ENCODE measurements at places on chromosomes 7 and 10.

GRCh38 chr7:79820387-79820786 lies 314.2 kb upstream of the GNAI1 start:
- no peak for DNase-seq

- DNase-seq, result no peak
Measured at GRCh38 chr7:106279425-106280197, 5.2 kb downstream of the NAMPT start.

DNA sequence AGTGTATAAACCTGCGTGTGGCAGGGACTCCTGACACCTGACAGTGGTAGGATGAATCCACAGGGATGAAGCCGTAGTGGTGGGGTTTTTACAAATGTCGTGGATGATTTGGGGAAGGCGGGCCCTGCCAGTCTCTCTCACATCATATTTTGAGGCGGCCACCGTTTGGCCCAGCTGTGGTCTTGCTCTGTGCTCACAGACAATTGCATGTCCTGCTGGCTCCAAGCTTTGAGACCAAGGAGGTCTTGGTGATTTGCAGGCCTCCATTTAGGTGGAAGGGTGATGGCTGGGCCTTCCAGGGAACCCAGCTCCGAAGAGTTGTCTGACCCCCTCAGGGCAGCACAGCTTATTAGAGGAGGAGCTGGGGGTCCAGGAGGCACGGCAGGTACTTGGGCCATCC lies 151.1 kb upstream of the SHH start:
- DNase-seq, result no peak

- no peak for DNase-seq
Measured at GRCh38 chr7:87231258-87231657, 11.7 kb upstream of the TMEM243 start.

- no peak for DNase-seq
Measured at GRCh38 chr7:132815130-132815529, 238.9 kb upstream of the PLXNA4 start.

DNA sequence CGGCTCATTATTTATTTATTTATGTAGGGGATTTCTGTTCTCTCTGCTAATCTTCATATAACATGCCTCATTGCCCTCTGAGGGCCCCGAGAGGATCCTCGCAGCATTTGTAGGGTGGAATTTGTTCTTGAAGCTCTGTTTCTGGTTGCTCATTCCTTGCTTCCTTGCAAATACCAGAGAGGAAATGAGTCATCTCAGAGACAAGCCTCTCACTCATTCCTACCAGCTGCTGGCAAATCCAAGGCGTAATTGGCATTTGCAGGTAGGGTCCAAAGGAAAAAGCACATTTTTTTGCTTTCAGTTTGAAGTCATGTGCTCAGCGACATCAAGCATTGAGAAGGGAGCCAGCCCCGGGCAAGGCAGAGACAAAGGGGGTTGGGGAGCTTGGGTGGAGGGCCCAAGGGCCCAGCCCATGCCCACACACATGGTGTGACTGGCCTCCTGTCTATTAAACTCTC lies 501.6 kb downstream of the GALNT17 start:
- DNase-seq, result no peak

DNA sequence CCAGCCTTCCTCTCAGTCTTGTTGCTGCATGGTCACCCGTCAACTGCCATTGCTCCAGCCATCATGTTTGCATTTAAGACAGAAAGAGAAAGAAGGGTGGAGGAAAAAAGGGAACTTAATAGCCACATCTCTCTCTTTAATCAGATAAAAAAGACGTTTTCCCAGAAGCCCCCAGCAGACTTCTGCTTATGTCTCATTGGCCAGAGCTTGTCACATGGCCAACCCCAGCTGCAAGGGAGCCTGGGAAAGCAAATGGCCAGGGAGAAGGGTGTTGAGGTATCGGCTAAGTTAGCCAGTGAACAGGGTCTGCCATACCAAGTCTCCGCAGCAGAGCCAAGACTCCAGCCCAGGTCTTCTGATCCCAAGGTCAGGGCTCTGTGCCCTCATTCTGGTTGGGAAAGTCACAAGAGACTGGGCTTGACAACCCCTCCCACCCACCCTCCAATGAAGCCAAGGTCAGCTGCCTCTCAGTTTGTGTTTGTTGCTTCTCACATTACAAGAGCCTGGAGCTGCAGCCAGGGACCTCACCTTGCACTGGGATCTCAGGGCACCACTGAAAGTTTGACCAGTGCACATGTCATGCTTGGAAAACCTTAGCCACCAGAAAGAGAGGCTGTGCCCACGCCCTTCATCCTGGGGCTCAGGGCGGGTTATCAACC lies 80.3 kb upstream of the LYZL2 start:
- no peak for DNase-seq

- peak; percentile 82 for DNase-seq
Measured at GRCh38 chr10:80662429-80663261, 124.9 kb downstream of the SH2D4B start.

- no peak for DNase-seq
Measured at GRCh38 chr10:62817121-62817765, 1.1 kb upstream of the EGR2 start.

GRCh38 chr10:3036155-3037021 lies 31.0 kb upstream of the PFKP start:
- DNase-seq, result no peak

- peak; percentile 21 for DNase-seq
Measured at GRCh38 chr7:99137411-99138180, 6.3 kb downstream of the SMURF1 start.

- no peak for DNase-seq
Measured at GRCh38 chr7:32119790-32120196, 49.6 kb upstream of the PDE1C start.

- DNase-seq, result no peak
Measured at GRCh38 chr7:2978408-2978807, 65.3 kb downstream of the CARD11 start.

DNA sequence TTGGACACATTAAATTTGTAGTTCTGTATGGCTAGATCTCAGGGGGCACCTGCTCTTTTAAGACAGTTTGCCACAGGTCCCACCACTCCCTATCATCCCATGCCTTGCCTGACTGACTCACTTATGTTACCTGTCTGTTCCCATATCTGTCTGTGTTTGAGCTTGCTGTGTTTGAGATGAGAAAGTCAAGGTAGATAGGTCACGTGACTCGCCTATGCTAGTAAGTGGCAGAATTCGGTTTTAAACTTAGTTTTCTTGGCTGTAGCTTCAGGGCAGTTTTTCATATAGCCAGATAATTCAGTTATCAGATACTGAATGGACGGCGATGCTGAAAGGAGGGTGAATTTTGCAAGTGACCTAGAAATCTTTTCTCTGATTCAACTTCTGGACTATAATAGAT lies 348.4 kb downstream of the RPS24 start:
- DNase-seq, result no peak

- DNase-seq, result no peak
Measured at GRCh38 chr10:95291365-95292039, 699 bp upstream of the PDLIM1 start.

- no peak for DNase-seq
Measured at GRCh38 chr10:28036587-28036986, 37.7 kb upstream of the ODAD2 start.

DNA sequence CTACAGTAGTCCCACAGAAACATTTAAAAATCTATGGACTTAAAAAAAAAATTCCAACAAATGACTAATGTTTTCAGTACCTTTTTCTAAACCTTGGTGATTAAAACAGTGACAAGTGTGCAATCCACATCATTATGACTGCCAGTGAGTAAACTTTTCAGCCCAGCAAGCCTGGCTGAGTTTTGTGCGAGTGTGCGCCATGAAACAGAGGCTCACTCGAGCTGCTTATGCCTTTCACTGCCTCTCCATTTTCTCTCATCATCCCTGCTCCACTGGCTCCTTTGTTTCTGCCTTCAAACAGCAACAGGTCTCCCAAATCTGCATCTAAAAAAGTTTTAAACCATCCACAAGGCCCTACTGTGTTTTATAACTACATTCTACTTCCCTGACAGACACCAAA lies 105.8 kb downstream of the USP6NL start:
- peak; percentile 45 for DNase-seq

DNA sequence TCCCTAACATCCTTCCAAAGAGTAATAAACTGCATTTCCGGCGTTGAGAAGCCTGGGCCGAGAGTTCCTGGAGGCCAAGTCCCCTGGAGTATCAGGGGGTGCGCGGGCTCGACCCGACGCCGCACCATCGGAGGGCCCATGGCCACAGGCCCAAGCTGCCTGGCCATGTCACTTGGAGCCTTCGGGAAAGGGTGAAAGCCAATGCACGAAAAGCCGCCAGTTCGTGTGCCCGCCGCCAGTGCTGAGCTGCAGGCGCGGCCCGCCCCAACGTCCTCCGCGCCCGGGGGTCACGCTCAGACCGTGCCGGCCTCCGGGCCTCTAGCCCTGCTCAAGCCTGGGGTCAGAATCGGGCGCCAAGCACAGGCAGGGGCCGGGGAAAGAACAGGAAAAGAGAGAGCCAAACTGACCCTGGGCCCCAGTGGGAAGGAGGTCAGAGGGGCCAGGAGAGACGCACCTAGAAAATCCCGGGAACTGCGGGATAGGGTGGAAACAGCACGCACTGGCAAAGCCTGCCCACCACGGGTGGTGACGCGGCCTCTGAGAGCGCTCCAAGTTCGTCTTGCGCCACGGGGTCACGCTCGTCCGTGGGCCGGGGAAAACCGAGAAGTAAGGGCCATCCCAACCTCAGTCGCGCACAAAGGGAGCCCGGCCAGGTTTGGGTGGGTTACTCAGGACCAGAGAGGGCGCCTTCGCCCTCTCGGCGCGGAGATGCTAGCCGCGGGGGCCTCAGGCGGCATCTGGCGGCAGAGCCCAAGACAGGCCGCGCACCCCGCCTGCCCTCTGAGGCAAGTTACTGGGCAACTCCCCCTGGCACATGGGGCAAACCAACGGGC lies 4.2 kb upstream of the EBF3 start:
- DNase-seq, result no peak

- no peak for DNase-seq
Measured at GRCh38 chr7:82677493-82677892, 233.9 kb upstream of the CACNA2D1 start.

DNA sequence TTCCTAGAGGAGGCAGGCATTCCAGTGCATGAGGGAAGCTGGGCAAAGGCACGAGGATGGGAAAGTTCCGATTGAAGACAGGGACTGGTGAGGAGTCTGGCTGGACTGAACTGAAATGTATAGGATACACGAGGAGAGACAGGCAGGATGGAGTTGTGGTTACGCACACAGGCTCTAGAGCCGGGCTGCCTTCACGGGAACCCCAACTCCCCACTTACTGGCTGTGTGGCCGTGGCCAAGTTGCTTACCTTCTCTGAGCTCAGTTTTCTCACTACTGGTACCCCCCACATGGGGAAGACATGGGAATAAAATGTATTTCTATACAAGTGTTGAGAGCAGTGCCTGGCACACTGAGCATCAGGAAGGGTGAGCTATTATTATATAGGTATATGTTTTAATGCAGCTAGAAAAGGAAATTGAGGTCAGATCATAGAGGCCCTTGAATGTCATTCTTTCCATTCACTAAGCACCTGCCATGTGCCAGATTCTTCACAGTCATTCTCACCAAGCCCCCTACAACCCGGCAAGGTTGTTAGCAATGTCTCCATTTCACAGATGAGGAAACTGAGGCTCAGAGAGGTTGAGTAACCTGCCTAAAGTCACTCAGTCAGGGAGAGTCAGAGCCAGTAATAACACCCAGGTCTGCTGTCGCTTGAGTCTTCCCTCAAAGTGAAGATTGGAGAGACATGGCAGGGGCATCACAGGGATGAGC lies 9.7 kb downstream of the CHST3 start:
- DNase-seq, result no peak

DNA sequence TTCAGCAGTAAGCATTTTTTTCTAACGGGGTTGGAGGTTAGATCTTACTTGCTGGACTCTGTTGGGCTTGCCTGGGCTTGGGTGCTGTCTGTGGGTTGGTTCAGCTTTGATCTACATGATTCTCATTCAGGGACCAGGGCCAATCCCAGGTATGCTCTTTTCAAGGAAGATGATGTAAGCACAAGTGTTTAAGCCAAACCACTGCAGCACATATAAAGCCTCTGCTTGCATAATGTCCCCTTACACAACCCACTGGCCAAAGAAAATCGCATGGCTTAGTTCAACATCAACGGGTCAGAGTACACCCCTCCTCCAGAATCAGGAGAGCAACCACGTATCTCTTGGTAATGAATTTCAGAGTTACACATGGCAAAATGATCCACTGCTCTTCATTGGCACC lies 83.9 kb downstream of the DNAJB9 start:
- DNase-seq, result no peak

DNA sequence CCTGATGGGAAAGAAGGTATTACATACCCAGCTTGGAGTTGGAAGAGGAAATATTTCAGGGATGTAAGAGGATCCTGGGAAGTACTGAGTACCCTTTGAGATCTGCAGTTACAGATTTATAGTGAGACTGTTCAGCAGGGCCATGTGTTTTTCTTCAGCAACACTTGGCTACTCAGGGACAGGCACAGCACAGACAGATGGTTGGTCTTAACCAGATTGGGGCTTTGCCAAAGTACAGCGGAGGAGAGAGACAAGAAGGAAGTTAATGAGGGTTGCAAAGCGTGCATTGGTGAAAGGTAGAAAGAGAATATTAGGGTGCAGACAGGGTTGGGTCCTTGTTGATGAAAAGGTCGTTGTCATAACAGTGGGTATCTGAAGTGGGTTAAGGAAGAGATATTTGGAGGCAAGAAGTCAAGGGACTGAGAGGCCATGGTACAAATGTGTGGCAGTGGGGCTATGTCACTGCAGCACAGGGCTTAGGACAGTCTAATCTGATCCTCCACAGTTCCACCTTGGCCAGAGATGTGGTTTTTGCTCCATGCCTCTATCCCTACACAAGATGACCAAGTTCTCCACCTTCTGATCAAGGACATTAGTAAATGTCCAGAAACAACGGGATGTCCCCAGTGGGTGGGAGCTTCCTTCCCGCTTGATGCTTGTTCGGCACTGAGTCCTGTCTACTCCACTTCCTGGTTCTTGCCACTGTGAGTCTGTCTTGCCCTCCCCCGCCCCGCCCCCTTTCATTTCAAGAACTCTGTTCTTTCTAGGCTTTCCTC lies 18.9 kb upstream of the DNAJC1 start:
- no peak for DNase-seq

DNA sequence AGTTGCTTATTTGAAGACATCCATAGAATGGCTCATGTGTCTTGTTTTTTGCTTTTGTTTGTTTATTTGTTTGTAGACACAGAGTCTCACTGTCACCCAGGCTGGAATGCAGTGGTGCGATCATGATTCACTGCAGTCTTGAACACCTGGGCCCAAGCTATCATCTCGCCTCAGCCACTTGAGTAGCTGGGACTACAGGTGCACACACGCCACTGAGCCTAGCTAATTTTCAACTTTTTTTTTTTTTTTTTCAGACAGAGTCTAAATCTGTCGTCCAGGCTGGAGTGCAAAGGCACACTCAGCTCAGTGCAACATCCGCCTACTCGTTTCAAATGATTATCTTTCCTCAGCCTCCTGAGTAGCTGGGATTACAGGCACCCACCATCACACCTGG lies 83.3 kb upstream of the KLF6 start:
- no peak for DNase-seq

DNA sequence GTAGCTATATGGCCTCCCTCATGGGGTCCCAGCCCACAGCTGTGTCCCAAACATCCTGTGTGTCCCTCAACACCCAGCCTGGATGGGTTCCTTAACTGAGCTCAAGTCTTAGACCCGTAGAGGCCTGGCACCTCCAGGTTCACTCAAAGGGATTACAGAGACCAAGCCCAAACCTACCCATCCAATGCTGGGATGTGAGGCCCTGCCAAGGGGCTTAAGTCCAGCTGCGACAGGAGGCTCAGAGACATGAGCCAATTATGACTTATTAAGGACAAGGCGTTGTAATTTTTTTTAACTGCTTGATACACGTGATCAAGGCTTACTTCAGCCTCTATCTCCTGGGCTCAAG lies 105.6 kb upstream of the RET start:
- DNase-seq, result no peak

- no peak for DNase-seq
Measured at GRCh38 chr10:12063483-12063818, 5.3 kb upstream of the DHTKD1 start.

- no peak for DNase-seq
Measured at GRCh38 chr10:10613656-10614244, 403.9 kb upstream of the CELF2 start.

Data from nucleus accumbens (tissue), 56 donors.